Activated naive CD4-positive, alpha-beta T cell treated with anti-CD3 and anti-CD28 coated beads for 36 hours (primary cell): ENCODE measurements at places on chromosomes 7 and 10. TPM values are rescaled to one million over a fixed set of nuclear protein-coding genes. Genes with fewer than 3 reads are reported as not detected.

The LIPA gene
- total RNA-seq = 17.2 TPM

The NDUFB2 gene
- total RNA-seq = 179 TPM

- no peaks in the 10 kb centered on the region for H3K27me3 ChIP-seq
- H3K27ac ChIP-seq = no peak overlapping the region
Observed at GRCh38 chr7:158343526-158343925, 244.1 kb downstream of the PTPRN2 start.

- no peaks in the 10 kb centered on the region for H3K36me3 ChIP-seq
- H3K4me3 ChIP-seq = no peak overlapping the region
- DNase-seq = no peak
- no peak overlapping the region for H3K27ac ChIP-seq
- H3K27me3 ChIP-seq = no peaks in the 10 kb centered on the region
Observed at GRCh38 chr7:81003326-81003725, 84.5 kb upstream of the SEMA3C start.
